ENCODE measurements at places on chromosomes 1 and 21. TPM values are rescaled to one million over a fixed set of nuclear protein-coding genes. Genes with fewer than 3 reads are reported as not detected.

LPAR3 gene
- polyA plus RNA-seq, result 0.87 TPM

AMPD1 gene
- polyA plus RNA-seq, result not detected

DENND2C gene
- 4.9 TPM for polyA plus RNA-seq

FHAD1 gene
- 2.9 TPM for polyA plus RNA-seq

S100A7A gene
- polyA plus RNA-seq, result not detected

NAV1 gene
- polyA plus RNA-seq, result 20.6 TPM

LCE2C gene
- not detected for polyA plus RNA-seq
